ENCODE measurements at places on chromosomes 4 and X.

- DNase-seq, result no peak
Measured at GRCh38 chrX:123959281-123960063, 2.0 kb upstream of the STAG2 start.

DNA sequence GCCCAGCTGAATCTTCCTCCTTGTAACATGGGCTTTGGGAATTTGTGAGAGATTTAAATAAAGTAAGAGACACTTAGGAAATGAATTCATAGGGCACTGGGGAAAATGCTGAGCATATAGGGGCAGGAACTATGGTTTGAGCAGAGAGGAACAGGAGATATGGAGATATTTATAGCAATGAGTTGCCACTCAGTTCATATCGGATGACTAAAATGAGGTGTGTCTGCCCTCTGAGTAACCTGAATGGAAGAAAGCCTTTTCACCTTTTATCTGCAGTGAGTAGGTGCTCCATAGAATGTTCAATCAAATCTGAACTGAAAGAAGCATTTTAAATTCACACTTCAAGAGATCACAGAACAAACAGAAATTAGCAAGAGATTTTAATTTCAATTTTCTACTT lies 105.7 kb downstream of the CEP44 start:
- no peak for DNase-seq

- no peak for DNase-seq
Measured at GRCh38 chrX:39318506-39319343, 517.5 kb downstream of the MID1IP1 start.

GRCh38 chr4:77493829-77494551 lies 111.6 kb upstream of the CXCL13 start:
- no peak for DNase-seq

GRCh38 chr4:94961420-94961819 lies 203.7 kb downstream of the BMPR1B start:
- DNase-seq, result no peak

GRCh38 chrX:136086521-136086920 lies 60.8 kb upstream of the FHL1 start:
- no peak for DNase-seq

DNA sequence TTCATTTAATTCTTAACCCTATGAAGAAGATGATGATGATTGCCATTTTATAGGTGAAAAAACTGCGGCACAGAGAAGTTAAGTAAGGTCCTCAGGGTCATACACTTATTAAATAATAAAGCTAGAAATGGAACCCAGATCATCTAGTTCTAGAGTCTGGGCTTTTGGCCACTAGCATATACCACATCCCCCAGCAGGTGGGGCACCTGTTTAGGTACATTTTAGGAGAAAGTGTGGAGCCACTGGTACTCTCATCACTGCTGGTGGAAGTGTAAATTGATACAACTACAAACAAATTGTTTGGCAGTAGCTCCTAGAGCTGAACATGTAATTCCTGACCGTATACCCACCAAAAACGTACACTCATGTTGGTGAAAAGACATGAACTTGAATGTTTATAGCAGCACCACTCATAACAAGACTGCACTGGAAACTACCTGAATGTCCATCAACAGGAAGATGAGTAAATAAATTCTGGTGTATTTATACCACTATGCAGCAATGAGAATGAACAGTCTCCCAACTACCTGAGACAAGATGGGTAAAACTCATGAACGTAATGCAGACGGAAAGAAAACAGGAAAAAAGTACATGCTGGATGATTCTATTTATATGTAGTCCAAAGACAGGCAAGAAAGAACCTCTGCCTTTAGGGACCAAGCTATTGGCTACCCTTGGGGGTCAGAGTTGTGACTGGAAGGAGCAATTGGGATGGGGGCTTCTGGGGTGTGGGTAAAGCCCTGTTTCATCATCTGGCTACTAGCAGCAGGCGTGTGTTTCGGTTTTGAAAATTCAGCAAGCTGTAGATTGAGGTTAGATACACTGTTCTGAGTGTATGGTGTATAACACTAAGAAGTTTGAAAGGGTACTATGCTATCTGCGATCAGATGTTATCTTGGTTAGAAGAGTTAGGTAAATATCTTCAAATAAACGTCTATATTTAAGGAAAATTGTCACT lies 72.3 kb upstream of the ADGRG2 start:
- DNase-seq, result no peak

DNA sequence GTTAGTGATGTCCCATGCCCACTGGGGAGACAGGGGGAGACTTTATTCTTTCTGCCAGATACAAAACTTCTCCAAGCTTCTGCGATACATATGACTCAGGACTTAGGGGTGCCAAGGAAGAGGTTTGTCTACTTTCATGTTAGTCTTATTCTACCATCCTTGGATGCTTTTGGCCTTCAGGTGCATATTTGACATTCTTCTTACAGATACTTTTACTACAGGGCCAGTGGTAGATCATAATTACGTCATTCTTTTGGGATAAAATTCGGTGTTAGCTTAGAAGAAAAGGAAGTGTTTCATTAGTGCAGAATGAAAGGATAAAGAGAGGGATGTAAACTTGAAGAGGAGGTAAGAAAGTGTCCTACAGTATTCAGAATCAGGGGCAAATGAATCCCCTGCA lies 245.2 kb downstream of the THOC2 start:
- DNase-seq, result no peak

DNA sequence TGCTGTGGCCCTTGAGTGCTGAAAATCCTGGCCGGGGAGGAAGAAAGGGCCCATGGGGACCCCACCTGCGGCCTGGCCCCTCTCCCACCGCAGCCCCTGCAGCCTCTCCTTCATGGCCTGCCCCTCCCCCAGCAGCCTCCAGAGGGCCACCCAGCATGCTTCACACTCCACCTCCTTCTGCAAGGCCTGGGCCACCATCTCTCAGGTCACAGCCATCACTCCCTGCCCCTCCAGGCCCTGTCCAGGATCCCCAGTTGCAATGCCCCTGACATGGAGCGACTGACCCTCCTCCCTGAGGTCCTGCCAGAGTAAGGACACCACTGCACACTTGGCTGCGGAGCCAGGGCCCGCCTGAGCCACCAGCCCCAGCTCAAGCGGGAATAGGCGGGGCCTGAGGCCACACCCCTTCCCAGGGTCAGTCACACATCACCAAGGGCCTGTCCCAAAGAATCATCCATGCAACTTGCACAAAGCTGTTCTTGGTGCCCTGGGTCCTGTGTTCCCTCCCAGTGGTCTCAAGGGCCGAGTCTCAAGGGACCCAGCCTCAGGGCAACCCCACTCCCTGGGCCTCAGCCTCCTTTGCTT lies 32.9 kb downstream of the CCNQ start:
- no peak for DNase-seq

GRCh38 chr4:100070868-100071267 lies 119.4 kb downstream of the DDIT4L start:
- DNase-seq, result no peak

- no peak for DNase-seq
Measured at GRCh38 chr4:40804598-40804997, 54.8 kb downstream of the NSUN7 start.

DNA sequence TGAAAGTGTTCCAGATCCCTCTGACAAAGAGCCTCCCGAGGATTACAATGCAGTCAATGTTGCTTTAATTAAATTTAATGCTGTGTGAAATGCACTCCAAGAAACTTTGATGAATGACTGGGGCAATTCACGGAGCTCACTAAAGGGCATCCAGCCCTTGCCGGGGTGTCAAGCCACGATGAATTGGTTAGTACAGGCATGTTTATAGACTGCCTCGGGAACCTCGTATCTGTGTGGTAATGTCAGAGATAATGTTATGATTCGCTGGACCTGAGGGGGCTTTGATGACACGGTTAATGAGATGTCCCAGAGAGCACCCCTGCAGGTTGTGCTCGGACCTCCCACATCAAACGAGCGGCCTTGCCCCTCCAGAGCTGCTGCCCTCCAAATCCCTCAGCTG lies 428.8 kb downstream of the NKX6-1 start:
- DNase-seq, result no peak

DNA sequence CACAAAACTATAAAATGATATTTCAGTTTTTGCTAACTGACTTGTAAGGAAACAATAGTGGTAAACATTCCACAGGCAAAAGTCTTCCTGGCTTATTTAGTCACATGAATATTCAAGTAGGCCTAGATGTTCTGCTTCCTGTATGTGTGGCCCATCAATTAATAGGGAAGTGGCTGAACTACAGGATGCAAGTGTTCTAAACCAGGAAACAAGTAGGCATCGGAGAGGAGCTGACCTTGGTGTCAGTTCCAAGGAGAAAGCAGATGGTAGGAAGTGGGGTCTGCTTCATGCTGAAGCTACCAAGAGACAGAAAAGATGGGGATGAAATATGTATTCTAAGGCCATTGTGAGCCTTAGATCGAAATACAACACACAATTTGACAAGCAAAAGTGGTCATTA lies 149.7 kb downstream of the ANTXR2 start:
- no peak for DNase-seq

GRCh38 chr4:3809451-3810110 lies 43.4 kb downstream of the ADRA2C start:
- DNase-seq, result no peak

Measured in AG04450 (cell line).